Psoas muscle (tissue), 8 donors: ENCODE measurements at places on chromosomes 11 and 22. TPM values are rescaled to one million over a fixed set of nuclear protein-coding genes. Genes with fewer than 3 reads are reported as not detected.

The COX8A gene
- 1,847 TPM for polyA plus RNA-seq

The SCUBE1 gene
- polyA plus RNA-seq: 0.06 TPM

The ANO5 gene
- polyA plus RNA-seq: 2.6 TPM

The GUCY1A2 gene
- 0.86 TPM for polyA plus RNA-seq

The DDI1 gene
- not detected for polyA plus RNA-seq

The OR5AN1 gene
- polyA plus RNA-seq: not detected

The CHRNA10 gene
- polyA plus RNA-seq: 0.65 TPM

The SLC22A25 gene
- not detected for polyA plus RNA-seq

The MPEG1 gene
- polyA plus RNA-seq: 0.82 TPM

The NFAM1 gene
- 0.16 TPM for polyA plus RNA-seq

The APOA5 gene
- not detected for polyA plus RNA-seq

The SLC6A5 gene
- not detected for polyA plus RNA-seq

The LGR4 gene
- polyA plus RNA-seq: 3.9 TPM

The NLRP14 gene
- polyA plus RNA-seq: not detected

The ASRGL1 gene
- polyA plus RNA-seq: 3.1 TPM

The SLC43A1 gene
- 7.5 TPM for polyA plus RNA-seq

The GAB4 gene
- polyA plus RNA-seq: not detected

The OR52H1 gene
- polyA plus RNA-seq: not detected
